ENCODE measurements at places on chromosomes 3 and 15. TPM values are rescaled to one million over a fixed set of nuclear protein-coding genes. Genes with fewer than 3 reads are reported as not detected.

- DNase-seq: peak; percentile 16
Measured at GRCh38 chr3:108202834-108203233, 19.4 kb downstream of the IFT57 start.

DNA sequence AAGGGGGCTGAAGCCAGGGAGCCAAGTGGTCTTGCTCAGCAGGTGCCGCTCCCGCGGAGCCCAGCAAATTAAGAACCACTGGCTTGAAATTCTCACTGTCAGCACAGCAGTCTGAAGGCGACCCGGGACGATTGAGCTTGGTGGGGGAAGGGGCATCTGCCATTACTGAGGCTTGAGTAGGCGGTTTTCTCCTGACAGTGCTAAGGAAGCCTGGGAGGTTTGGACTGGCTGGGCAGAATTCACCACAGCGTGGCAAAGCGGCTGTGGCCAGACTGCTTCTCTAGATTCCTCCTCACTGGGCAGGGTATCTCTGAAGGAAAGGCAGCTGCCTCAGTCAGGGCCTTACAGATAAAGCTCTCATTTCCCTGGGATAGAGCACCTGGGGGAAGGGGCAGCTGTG lies 57.0 kb upstream of the GPR149 start:
- no peak for DNase-seq

- DNase-seq: no peak
Measured at GRCh38 chr15:47794252-47794914, 77.1 kb downstream of the SEMA6D start.

DNA sequence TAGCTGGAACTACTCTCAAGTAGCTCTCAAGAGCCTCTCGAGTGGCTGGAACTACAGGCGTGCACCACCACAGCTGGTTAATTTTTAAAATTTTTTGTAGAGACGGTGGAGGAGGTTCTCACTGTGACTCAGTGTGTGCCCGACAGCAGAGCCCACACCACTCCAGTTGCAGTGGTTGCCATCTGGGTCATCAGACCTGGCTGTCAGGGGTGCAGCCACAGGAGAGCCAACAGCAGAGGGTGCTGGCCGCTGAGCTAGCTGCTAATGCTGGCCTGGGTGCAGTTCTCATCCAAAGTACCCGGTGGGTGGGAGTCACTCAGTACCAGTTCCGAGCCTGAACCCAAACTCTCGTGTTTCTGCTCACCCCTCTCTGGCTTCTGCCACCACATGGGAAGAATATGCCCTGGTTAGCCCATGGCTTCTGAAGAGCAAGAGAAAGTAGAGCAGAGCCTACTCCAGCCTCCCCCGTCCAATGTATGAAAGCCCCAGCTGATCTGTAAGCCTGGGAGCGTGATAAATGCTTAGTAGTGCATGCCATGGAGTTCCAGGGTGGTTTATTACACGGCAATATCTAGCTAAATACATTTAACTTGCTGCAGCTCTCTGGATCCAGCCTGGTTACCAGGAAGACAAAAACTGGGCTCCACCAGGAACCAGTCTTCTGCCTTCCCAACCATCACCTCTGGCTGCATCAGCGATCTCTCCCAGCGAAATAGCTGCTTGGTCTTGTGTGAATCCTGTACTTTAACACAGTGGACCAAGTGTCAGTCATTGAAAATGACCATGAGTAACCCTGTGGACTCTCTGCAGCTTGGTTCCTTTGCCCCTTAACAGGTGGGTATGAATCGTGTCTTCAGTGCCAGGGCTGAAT lies 17.1 kb downstream of the UMPS start:
- DNase-seq: no peak

DNA sequence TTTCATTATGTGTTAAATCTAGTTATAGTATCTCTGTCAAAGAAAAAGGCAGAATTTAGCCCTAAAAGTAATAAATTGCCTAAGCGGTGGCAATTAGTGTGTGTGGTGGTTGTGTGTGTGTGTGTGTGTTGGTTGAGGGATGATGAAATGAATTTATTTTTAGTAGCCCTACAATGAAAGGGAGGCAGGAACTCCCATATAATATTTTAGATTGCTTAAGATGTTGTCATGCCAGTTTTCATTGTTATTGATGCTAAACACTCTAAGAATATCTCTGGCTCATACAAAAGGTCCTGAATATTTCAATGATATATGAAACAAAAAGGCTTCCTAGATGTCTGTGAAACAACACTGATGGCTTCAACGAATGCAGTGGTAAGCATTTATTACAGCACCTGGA lies 140.6 kb upstream of the TBC1D5 start:
- DNase-seq: no peak

- no peak for DNase-seq
Measured at GRCh38 chr3:150273396-150273795, 134.7 kb upstream of the TSC22D2 start.

DNA sequence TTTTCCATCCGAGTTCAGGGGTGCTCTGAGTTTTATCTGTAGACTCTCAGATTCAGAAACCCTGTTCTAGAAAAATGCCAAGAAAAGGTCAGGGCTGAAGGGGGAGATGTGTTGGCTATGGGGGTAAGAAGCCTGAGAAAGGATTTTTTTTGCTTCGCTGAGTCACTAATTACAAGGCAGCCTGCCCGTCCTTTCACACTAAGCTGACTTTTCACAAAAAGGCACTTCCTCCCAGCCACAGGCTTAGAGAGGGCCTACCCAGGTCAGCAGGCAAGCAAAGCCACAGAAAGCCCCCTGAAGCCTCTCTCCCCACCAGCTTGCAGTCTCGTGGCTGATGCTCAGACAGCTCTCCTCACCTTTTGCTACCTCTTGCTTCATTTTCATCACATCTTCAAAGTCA lies 192.6 kb upstream of the PRICKLE2 start:
- no peak for DNase-seq

The CAPN7 gene
- total RNA-seq: 30.2 TPM

The SEMA3F gene
- total RNA-seq: 41.2 TPM

The ARPP19 gene
- total RNA-seq: 219 TPM
